ENCODE measurements at places on chromosomes 4 and X.

DNA sequence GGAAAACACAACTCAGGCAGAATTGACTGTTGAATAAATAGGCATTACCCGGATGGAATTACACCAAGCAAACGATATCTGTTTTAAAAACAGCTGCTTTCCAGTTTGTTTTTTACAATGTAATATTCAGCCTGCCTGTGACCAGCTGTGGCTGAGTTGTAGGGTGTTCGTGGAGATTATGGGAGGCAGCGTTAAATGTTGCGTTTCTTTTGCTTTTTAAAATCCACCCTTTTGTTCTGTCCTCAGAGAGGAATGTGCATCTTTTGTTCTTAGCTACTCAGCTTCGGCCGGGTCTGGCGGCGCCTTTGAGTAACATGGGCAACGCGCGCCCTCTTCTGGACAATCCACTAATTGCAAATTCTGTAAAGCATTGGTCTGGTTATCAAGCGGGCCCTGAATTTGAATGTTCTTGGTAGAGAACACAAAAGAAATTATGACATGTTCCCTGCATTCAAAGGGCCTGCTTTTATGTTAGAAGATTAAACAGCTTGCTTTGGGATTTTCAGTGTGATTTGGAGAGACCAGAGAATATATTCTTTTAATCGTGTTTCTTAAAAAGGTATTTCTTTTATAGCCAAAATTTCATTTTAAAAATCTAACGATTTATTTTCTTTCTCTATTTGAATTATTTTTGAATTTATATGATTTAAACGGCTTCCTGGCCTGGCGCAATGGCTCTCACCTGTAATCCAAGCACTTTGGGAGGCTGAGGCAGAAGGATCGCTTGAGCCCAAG lies 76.3 kb upstream of the TRIM2 start:
- DNase-seq = peak; percentile 92

GRCh38 chrX:3378156-3378555 lies 31.7 kb upstream of the MXRA5 start:
- peak; percentile 78 for DNase-seq

DNA sequence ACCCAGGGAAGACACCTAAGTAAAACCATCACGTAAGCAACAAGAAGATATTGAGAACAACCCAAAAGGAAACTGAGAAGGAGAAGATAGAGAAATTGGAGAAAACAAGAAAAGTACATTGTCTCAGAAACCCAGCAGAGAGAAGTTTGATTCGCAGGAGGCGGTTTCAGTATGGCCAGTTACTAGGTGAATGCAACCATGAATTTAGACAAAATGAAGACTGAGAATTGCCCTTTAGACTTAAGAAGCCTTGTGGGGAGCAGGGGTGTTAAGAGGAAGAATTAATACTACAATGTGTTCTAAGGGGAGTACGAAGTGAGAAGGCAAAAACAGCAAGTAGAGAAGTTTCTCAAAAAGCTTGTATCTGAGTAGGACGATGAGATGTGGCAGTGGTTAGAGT lies 229.3 kb upstream of the NEIL3 start:
- DNase-seq = no peak

DNA sequence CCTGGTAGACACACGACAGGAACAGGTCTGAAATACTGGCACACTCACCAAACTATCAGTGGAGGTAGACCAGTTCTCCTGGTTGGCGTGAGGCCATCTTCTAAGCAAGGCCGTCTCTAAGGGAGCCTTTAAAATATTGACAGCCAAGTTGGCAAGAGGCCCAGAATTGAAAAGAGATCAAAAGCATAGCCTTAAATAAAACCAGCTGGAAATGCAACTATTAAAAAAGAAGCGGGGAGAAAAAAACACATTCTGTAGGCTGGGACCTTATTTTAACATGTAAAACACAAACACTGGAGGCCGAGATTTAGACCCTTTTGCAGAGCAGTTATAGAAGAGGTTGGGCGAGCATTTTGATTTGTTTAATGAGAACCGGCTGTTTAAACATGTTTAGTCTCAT lies 233.0 kb upstream of the CLNK start:
- DNase-seq = peak; percentile 76

DNA sequence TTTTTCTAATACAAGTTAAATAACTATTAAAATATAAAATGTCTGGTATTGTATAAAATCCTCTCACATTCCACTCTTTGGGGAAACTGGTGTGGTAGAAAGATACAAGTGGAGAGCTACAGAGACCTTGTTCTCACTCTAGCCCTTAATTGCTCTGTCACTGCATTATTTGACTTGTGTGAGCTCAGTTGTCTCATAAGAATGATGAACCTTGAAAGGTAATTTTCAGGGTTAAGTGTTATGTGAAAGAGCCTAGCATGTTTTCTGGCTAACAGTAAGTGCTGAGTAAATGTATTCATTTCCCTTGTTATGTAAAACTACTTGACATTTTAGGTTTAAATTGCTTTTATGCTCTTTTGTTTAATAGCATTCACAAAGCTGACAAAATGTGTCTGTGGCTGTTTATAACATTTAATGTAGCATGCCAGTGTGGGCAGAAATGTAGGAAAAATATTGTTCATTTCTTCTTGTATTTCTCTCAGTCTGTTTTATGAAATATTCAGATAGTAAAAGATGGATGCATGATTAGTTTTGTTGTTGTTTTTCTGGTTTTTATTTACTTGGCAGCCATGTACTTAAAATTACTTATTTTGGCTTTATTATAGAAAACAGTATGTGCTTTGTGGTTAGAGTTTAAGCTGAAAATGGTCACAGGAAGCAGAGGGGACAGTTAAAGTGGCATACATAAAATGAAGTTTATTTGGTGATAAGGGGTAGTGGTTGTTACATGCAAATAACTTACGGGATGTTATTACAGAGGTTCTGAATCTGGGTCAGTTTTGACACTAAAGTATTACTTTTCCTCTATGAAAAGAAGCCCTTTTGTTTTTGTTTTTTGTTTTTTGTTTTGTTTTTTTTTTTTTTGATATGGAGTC lies 29.2 kb downstream of the SLAIN2 start:
- DNase-seq = no peak

DNA sequence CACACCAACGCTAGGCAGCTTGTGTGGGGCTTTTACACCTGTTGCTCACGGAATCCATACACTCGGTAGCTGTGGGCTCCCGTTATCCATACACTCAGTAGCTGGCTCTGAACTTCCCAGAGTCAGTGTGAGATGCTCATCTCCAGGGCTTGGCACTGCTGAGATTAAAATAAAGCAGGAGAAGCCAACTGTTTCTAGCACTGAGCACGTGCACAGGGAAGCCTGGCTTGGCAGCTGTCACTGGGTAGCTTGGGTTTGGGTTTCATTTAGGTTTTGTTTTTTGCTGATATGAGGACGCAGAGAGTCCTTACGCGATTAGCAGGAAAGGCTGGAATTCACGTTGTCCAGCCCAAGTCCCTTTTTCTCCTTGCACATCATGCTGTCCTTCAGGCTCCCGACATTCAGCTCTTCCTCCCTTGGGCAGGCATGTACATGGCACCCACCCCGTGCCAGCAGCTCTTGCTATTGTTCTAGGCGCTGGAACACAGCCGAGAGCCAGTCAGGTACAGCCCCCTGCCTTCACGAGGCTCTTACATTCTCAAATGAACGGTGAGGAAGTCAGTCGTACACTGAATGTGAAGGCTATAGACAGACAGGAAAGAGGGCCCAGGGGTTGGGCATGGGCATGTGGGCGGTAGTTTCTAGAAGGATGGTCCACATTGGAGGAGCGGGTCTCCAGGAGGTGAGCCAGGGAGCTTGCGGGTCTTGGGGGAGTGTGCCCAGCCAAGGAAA lies 25.9 kb downstream of the NSG1 start:
- DNase-seq = peak; percentile 43

- no peak for DNase-seq
Measured at GRCh38 chr4:158636619-158637018, 35.1 kb downstream of the C4orf46 start.

GRCh38 chr4:94339779-94340178 lies 2.9 kb downstream of the HPGDS start:
- no peak for DNase-seq

GRCh38 chrX:54248309-54248708 lies 65.3 kb upstream of the FAM120C start:
- DNase-seq = peak; percentile 21

- DNase-seq = no peak
Measured at GRCh38 chrX:46713672-46714490, 45.0 kb downstream of the SLC9A7 start.

- no peak for DNase-seq
Measured at GRCh38 chr4:10240691-10241090, 124.1 kb upstream of the WDR1 start.

- DNase-seq = no peak
Measured at GRCh38 chrX:98077440-98077839, 1193.7 kb downstream of the RPA4 start.

- no peak for DNase-seq
Measured at GRCh38 chrX:39019056-39019455, 217.8 kb downstream of the MID1IP1 start.

- peak; percentile 36 for DNase-seq
Measured at GRCh38 chr4:78079726-78080430, 22.8 kb downstream of the FRAS1 start.

GRCh38 chr4:176963121-176963520 lies 170.4 kb upstream of the VEGFC start:
- DNase-seq = peak; percentile 77

DNA sequence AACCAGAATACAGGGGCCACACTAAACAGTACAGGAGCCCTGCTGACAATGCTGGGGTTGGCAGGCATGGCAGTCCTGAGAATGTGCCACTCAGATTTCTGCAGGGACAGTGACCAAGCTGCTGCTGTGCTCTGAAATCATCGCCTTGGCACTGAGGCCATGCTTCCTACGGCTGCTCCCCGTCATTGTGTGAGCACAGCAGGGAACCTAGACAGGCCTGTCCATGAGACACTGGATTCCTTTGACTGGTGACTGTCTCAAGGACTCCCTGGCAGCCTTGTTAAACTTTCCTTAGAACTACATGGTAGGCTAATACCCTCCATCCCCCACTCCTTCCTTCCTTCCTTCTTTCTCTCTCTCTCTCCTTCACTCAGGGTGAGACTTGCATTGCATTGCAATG lies 111.4 kb downstream of the LUZP4 start:
- no peak for DNase-seq

DNA sequence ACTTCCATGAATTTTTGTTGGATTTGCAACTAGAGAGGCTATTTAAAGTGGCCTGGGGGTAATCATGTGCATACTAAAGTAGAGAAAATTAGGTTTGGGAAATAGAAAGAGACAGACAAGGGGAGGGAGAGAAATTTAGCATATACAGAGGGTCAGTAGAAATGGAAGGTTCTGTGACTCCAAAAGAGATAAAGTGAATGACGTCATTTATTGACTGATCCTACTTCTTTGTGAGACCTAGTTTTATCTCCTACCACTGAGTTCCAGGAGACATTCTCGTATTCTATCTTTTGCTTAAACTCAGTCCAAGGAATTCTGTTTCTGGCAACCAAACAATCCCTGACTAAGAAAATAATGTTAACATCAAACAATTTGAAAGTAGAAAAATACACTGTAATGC lies 42.4 kb upstream of the FREM3 start:
- DNase-seq = no peak

DNA sequence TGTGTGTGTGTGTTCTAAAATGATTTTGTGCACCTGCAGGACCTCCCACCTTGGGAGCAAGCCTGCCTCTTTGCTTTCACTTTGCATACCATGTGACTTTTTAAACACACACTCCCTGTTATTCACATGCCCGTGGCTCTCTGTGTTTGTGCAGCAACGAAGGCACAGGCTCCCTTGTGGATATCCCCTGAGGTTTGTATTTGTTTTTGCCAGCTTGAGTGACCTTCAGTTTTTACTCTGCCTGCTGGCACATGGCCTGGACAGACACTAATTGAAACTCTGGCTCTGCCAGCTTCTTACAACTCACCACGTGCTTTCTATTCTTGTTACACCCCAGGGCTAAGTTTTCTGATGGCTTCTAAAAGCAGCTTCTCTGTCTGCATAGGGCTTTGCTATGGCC lies 885.8 kb downstream of the SH3BGRL start:
- DNase-seq = peak; percentile 11

DNA sequence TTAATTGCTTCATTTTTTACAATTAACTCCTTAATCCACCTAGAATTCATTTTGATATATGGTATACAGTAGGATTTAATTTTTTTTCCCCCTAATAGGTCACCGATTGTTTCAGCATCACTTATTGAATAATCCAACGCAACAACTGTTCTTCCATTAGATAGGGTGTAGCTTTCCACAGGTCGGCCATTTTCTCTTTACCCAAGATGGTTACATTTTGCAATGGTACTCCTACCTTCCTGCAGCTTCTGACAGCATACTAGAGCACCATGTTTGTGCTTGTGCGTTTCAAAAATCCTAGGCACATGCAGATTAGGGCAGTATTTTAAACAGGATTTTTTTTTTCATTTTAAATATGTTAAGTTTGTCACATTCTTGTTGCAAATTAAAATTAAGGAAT lies 2.3 kb downstream of the LINC00632 start:
- no peak for DNase-seq

DNA sequence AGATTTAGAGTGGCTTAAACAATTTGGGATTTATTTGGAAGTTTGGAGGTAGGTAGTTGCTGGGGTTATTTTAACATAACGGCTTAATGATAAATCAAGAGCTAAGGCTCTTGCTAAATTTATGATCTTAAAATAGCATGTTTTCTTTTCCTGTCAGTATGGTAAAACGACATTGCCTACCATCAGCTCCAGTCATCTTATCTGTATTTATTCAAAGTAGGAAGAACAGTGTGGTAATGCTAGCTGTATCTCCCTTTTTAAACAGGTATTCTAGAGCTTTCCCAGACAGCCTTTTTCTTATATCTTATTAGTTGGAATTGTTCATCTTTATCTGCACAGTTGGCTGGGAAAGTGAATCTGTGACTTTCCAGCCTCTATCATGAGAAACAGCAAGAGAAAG lies 110.2 kb downstream of the SLC4A4 start:
- no peak for DNase-seq

GRCh38 chr4:128334256-128334655 lies 46.6 kb upstream of the PGRMC2 start:
- no peak for DNase-seq

GRCh38 chrX:110060846-110061537 lies 58.1 kb downstream of the TMEM164 start:
- DNase-seq = no peak

GRCh38 chr4:80576796-80577195 lies 241.3 kb downstream of the CFAP299 start:
- DNase-seq = no peak

DNA sequence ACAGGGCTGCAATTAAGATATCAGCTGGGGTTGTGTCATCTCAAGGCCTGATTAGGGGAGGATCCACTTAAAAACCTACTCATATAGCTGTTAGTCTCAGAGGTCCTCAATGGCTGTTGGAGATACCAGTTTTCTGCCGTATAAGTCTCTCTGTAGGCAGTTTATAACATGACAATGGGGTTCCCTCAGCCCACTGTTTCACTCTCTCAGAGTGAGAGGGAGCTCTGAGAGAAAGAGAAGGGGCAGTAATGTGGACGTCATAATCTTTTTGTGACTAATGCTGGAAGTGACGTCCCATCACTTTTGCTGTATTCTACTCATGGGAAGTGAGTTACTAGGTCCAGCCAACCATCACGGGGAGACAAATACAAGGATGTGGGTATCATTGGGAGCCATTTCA lies 70.3 kb downstream of the STIM2 start:
- DNase-seq = no peak

DNA sequence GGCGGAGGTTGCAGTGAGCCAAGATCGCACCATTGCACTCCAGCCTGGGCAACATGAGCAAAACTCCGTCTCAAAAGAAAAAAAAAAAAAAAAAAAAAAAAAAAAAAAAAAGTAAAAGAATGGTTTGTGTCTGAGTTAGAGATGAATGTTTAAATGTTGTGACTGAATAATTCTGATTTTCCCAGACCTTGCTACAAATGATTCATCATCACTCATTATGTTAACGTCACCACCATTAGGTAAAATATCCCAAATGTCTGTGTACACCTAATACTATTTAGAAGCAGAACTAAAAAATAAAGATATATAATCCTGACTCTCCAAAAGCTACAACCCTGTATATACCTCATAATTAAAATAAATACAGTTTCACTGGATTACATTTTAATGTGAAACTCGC lies 70.8 kb downstream of the HHIP start:
- no peak for DNase-seq

Data from muscle of leg (tissue), 16 donors.